ENCODE measurements at places on chromosomes 16 and 17.

GRCh38 chr16:84614968-84615813 is 2.7 kb downstream of the COTL1 start:
- DNase-seq = no peak

GRCh38 chr17:64780096-64781013 is 118.2 kb upstream of the SMURF2 start:
- DNase-seq = peak; percentile 52

DNA sequence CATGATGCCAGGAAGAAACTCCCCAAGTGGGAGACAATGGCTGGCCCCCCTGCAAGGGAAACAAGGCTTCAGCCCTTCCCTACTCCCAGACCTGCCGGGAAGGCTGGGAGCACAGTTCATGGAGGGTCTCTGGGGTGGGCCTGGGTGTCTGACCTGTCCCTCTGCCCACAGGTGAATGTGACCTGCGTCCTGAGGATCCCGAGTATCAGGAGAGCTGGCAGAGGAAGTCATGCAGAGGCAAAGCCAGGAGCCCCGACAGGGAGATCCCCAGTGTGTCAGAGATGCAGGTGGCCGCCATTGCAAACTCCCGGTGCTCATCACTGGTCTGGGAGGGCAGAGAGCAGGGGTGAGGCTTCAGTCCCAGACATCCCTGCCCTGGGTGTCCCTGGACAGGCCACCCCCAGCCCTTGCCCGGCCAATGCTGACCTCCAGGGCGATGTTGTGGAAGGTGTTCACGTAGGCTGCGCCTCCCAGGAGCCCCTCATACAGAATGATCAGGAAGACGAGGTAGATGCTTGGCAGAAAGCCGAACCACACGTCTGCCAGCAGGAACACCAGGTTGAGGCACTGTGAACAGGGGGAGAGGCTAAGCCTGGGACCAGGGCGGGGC is 5.3 kb upstream of the NPIPB7 start:
- DNase-seq = no peak

- DNase-seq = no peak
Measured at GRCh38 chr17:3960764-3961163, 3.5 kb downstream of the ATP2A3 start.

- no peak for DNase-seq
Measured at GRCh38 chr17:50769884-50770283, 2.6 kb upstream of the ANKRD40CL start.

DNA sequence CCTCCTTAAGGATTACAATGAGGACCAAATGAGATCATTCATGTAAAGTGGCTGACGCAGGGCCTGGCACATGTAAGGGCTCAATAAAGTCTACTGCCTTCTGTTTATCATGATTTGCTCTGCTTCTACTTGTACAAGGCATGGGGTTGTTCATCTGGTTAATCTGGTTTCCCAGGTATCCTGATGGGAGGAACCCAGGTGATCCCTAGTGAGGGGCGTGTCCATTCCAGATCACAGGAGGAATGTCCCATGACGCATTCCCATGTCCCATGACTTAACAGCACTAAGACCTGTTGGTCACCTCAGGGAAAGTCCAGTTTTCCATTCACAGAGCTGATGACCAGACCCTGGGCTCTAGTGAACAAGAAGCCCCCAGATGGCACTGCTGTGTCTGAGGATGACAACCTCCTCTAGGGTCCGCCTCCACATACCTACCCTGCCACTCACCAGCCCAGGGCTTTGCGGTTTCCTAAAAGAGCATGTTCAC is 11.5 kb upstream of the TPPP3 start:
- DNase-seq = no peak

- no peak for DNase-seq
Measured at GRCh38 chr17:81020767-81021497, 14.0 kb upstream of the BAIAP2 start.

GRCh38 chr17:59361386-59361785 is 29.9 kb downstream of the YPEL2 start:
- peak; percentile 39 for DNase-seq

DNA sequence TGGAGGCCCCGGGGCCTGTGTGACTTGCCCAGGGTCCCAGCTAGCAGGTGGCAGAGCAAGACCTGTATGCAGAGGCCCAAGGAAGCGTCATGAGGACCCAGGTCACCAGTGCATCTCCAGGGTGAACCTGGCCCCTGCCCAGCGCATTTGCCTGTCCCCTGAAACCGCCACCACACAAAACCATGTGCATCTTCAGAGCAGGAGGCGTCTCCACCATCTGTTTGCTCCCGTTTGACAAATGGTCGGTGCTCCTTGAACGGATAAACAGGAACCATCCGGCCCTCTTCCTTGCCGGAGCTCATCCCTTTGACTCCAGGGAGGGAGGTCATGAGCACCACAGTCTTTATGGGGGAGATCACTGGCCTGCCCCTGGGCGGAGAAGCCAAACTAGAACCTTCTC is 62.5 kb downstream of the JPH3 start:
- no peak for DNase-seq

DNA sequence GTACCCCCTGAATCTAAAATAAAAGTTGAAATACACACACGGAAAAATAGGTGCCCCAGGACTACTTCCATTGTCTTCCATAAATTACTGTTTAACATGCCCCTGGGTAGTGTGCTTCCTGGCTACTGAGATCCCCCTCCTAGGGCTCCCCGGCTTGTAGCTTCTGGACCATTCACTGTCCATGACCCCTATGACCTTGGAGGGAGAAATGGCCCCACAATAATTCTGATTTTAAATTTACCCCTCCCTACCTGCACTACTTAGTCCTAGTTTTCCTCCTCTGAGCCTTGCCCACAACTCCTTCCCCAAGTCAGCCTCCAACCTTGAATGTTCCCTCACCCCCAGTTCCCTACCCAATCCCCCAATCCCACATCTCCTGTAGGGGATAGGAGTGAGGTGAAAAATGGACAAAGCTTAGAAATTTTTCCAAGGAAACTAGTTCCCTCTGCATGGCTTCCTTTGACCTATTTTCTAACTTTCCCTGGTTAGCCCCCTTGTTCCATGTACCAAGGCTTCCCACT is 9.5 kb upstream of the MSL1 start:
- DNase-seq = no peak

DNA sequence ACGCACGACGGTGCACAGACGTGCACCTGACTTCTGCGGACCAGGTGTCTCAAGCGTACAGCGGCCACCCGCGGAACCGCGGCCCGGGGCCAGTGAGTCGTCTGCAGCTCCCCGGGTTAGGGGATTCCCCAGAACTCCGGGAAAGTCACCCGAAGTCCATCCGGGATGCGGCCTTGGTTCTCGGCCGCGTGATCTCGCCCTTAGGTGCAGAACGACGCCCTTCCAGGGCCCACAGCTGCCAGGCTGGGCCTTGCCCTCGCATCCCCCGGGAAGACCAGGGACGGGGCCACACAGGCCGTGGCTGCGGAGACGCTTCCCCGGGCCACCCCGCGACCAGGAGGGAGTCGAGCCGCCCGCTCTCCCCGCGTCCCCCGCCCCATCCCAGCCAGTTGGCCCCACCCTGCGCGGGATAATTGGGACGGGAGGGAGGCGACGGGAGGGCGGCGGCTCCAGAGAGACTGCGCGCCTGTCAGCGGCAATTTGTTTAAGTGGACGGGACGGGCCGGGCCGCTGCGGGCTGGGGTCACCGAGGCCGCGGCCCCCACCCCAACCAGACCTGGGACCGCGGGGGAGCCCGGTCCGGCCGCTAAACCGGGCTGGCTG is 3.6 kb upstream of the TBX2 start:
- no peak for DNase-seq

DNA sequence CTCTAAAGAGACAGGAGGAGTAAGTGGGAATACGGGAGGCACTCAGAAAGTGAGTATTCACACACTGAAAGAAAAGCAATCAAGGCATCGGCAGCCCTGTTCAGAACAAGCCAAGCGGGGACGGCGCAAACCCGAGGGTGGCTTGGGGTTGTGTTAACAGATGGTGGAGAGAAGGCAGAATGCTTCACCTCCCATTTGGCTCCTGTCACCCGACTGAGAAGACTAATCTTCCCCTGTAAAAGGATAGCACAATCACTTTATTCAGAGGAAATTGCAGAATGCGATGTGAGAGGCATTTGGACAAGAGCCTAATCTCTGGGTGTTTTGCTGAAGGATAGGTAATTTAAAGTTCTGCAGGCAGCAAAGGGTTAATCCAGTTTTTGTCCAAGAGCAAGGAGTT is 119.3 kb upstream of the WSCD1 start:
- DNase-seq = no peak

GRCh38 chr17:81164371-81165245 is 699 bp upstream of the PVALEF start:
- no peak for DNase-seq

- no peak for DNase-seq
Measured at GRCh38 chr17:47844227-47844626, 3.2 kb upstream of the SCRN2 start.

DNA sequence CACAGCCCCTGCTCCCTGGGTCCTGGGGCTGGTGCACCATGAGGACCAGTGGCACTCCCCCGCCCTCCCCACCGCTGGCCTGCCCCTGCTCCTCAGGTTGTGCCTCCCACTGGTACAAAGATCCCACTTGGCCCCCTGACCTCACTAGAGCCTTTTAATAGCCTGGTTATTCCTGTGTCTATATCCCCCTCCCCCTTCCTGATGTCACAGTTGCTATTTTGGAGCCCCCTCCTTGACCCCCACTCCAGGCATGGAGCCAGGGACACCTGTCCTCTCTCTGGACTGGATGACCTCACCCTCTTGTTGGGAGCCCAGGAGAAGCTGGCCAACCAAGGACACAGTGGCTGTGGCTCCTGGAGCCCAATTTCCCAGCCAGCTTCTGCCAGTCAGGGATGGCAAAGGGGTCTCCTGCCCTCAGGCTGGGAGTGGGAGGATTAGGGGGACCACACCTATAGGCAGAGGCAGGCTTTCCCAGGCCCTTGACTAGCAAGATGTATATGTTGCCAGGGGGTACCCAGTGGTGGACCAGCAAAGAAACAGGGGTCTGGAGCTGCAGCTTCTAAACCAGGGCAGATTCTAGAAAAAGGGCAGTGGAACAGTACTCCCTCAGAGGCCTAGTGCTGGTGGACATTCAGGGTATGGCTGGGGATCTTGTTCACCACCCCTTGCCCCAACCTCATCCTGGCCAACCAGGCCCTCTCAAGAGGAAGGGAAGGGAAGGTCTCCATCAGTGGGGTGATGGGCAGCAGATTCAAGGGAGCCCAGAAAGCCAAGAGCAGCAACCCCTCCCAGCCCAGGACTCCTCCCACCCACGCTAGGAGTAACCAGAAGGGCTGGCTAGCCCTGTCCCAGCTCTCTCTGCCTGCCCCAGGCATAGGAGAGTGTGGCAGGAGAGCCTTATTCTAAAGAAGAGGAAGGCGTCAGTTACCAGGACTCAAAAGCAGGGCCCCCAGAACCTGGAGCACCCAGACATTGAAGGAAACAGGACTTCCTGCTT is 10.9 kb downstream of the HDAC5 start:
- no peak for DNase-seq

DNA sequence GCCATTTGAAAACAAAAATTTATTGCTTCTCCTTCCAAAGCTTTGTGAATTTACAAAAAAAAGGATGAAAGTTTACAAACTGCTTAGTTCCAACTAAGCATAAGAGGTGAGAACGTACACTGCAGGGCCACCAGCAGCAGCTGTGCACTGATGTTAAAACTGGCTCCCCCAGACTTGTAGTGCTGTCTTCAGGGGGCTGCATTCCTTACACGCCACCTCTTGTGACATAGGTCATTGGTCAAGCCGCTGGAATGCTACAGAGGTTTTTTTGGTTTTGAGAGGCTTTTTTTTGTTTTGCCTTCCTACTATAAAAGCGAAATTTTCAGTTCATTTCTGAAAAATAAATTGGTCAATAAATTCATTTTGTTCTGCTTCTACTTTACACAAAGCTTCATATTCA is 6.9 kb downstream of the IFT20 start:
- no peak for DNase-seq

- no peak for DNase-seq
Measured at GRCh38 chr16:67677712-67678111, 11.1 kb downstream of the C16orf86 start.

- peak; percentile 92 for DNase-seq
Measured at GRCh38 chr17:7356072-7356549, 1.2 kb downstream of the TMEM95 start.

DNA sequence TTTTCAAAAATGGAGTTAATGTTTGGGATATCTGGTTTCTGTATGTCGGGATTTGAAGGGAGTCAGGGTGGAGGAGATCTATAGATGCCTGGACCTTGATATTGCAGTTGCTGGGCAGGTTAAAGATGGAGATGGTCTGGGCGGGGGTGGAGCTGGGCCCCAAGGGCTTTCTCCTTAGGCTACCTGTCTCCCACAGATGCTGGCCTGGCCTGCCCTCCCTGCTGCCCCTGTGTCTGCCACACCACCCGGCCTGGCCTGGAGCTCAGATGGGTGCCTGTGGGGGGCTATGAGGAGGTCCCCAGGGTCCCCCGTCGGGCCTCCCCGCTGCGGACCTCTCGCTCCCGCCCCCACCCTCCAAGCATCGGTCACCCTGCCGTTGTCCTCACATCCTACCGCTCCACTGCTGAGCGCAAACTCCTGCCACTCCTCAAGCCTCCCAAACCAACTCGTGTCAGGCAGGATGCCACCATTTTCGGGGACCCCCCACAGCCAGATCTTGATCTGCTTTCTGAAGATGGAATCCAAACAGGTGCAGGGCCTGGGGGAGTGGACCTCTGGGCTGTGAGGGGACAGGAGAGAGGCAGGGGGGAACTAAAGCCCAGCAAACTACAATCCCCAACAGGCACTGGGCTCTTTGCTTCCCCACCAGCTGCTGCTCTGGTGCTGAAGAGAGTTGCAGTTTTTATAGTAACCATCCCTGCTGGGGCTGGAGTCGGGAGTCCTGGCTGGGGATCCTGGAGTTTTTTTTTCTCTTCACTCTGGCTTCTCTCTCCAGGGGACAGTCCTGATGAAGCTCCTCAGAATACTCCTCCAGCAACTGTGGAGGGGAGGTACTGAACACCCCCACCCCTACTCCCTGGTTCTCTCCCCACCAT is 2.9 kb downstream of the ARHGEF15 start:
- no peak for DNase-seq

DNA sequence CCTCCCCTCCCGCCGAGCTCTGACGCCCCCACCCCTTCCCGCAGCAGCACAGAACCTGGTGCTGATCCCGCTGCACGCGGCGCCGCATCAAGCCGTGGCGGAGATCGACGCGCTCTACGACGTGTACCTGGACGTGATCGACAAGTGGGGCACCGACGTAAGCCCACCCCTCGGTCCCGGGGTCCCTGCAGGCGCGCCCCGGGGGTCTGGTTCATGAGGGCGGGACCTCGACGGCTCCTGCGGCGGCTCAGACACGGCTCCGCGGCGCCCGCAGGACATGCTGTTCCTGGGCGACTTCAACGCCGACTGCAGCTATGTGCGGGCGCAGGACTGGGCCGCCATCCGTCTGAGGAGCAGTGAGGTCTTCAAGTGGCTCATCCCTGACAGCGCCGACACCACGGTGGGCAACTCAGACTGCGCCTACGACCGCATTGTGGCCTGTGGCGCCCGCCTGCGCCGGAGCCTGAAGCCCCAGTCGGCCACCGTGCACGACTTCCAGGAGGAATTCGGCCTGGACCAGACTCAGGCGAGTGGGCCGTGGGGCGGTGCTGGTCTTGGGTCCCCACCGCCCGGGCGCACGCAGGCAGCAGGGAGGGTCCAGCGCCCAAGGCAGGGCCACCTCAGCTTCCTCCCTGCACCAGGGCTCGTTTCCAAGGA is 1.4 kb downstream of the DNASE1L2 start:
- DNase-seq = no peak

- no peak for DNase-seq
Measured at GRCh38 chr17:81885869-81886548, 5.4 kb downstream of the ALYREF start.
